Purkinje cell (primary cell): ENCODE measurements at places on chromosomes 3 and 15. TPM values are rescaled to one million over a fixed set of nuclear protein-coding genes. Genes with fewer than 3 reads are reported as not detected.

Gene PLOD2
- 3.5 and 7.4 TPM in 2 replicates for polyA plus RNA-seq

Gene ZNF80
- polyA plus RNA-seq = 0.31 TPM in 1 of 2 replicates, not detected in the other

Gene CHDH
- 0.75 and 1.2 TPM in 2 replicates for polyA plus RNA-seq

Gene ABHD17C
- polyA plus RNA-seq = 16.1 and 16.3 TPM in 2 replicates
